ENCODE measurements at places on chromosomes 3 and 15.

GRCh38 chr3:147712357-147712756 is 303.2 kb downstream of the ZIC1 start:
- H3K27me3 ChIP-seq, result no peaks in the 10 kb centered on the region
- H3K36me3 ChIP-seq, result no peaks in the 10 kb centered on the region
- no peak for DNase-seq
- no peaks in the 10 kb centered on the region for H3K4me1 ChIP-seq
- no peak overlapping the region for H3K4me3 ChIP-seq

GRCh38 chr3:178480274-178480673 is 56.0 kb upstream of the KCNMB2 start:
- no peak overlapping the region for H3K27ac ChIP-seq
- no peaks in the 10 kb centered on the region for H3K27me3 ChIP-seq
- H3K4me3 ChIP-seq, result no peak overlapping the region
- H3K36me3 ChIP-seq, result no peaks in the 10 kb centered on the region
- no peak for DNase-seq

DNA sequence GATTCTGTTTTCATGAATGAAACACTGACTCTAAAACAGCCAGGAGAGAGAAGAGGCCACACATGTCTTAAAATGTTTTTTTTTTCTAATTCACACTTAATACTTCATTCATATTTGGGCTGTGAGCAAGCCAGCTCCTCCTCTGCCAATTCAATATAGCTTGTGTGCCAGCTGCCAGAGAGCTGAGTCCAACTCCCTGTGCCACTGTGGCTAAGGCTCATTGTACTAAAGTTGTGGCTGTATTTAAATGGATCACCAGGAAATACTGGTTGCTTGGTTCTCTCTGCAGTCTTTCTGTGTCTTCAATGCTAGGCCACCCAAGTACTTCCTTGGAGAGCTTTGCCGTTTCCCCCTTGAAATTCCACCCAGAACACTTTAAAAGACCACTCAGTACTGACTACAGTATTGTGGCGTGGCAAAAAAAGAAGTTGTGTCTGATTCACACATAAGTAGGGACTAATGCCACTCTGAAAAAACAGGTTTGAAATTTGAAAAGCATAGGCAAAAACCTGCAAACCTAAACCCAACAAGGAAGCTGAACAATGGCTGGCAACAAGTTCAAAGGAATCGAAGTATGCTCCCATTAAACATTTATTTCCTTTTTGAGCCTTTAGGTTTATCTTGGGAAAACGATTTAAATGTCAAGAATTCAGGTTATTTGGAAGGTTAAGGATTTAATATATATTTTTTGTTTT is 524.7 kb downstream of the DIPK2A start:
- no peak overlapping the region for H3K27ac ChIP-seq
- DNase-seq, result no peak
- no peaks in the 10 kb centered on the region for H3K27me3 ChIP-seq
- no peaks in the 10 kb centered on the region for H3K4me1 ChIP-seq
- H3K4me3 ChIP-seq, result no peak overlapping the region

GRCh38 chr3:4829031-4829394 is 150.2 kb upstream of the BHLHE40 start:
- DNase-seq, result no peak
- H3K36me3 ChIP-seq, result peaks cover 65% of the 10 kb centered on the region
- H3K4me3 ChIP-seq, result peak overlapping the region; percentile 25
- no peaks in the 10 kb centered on the region for H3K27me3 ChIP-seq
- H3K4me1 ChIP-seq, result peaks cover 95% of the 10 kb centered on the region

DNA sequence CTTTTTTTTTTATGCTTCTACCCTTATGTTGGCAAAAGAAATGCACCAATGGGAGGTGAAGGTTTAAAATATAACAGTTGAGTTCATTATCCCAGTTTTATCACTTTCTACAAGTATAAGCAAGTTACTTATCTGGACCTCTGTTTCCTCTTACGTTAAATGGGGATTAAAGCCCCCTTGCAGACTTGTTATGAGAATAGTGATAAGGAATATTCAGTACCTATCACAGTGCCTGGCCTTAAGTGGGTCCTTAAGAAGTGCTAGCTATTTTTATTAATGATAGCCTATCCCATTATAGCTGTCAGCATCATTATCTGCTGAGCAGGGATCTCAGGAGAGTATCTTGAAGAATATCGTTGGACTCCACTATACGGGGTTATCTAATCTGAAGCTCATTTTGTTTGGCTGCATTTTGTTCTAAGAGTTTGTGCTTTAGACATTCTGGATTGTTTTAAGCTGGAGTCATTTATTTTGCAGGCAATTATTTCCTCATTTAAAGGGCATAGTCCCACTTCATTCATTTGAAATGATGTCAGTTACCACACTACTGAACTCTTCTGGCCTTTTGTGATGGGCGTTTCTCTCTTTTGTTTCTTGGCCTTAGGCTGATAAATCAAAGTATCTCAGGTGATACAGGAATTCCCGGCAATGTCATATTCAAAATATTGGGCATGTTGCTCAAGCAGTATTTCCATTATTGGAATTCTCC is 28.8 kb downstream of the RAB8B start:
- DNase-seq, result no peak
- no peak overlapping the region for H3K27ac ChIP-seq
- no peaks in the 10 kb centered on the region for H3K27me3 ChIP-seq
- H3K36me3 ChIP-seq, result peaks cover 49% of the 10 kb centered on the region
- H3K4me1 ChIP-seq, result peaks cover 45% of the 10 kb centered on the region

- DNase-seq, result no peak
- no peaks in the 10 kb centered on the region for H3K4me1 ChIP-seq
- no peak overlapping the region for H3K4me3 ChIP-seq
- H3K27me3 ChIP-seq, result no peaks in the 10 kb centered on the region
- no peaks in the 10 kb centered on the region for H3K36me3 ChIP-seq
These were observed 123.9 kb downstream of the SHOX2 start for GRCh38 chr3:157982359-157982758.

DNA sequence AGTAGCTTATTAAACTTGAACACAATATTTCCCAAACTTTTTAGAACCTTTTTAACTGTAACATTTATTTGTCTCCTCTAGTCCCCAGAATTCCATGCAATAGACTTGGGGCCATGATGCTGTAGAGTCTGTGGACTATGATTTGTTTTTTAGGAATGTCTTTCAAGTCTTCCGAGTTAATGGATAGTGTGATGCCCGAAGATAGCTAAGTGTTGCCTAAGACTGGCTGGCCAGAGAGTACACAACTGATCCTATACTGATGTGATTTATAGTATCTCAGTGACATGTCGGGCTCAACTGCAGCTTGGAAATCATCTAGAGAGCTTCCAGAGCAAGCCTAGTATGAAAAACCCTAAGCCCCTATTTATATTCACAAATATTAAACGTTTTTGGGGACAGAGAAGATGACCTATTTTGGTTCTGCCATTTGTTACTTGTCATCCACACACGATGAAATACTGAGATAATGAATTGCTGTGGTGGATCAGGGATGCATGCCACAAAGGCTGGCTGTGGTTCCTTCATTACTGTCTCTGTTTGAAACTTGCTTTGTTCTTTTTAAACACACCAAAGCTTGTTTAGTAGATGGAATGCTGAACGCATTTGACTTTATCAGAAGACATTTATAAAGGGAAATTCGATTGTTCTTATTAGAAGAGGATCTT is 507.4 kb downstream of the TAFA4 start:
- no peak for DNase-seq
- no peak overlapping the region for H3K4me3 ChIP-seq
- H3K4me1 ChIP-seq, result no peaks in the 10 kb centered on the region
- no peaks in the 10 kb centered on the region for H3K36me3 ChIP-seq
- no peak overlapping the region for H3K27ac ChIP-seq

- no peaks in the 10 kb centered on the region for H3K27me3 ChIP-seq
- H3K4me3 ChIP-seq, result no peak overlapping the region
- no peaks in the 10 kb centered on the region for H3K4me1 ChIP-seq
- H3K36me3 ChIP-seq, result no peaks in the 10 kb centered on the region
- no peak for DNase-seq
These were observed 9.4 kb downstream of the ANO10 start for GRCh38 chr3:43612419-43612818.

DNA sequence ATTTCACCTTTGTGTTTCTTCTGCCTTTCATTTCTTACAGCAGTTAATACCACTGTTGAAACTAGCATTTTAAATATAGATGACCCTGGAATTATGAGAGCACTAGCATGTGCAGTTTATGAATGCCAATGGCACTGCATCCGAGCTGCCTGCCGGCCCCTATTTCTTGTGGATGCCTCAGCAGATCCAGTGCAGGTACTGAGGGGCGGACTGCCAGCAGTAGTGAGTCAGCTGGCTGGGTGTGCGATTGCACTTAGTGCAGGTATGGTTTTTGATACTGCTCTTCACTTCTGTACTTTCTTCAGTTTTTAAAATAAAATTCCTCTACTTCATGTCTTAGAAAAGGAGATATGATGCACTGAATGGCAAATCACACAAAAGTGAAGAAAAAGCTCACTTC is 453.0 kb downstream of the DIPK2A start:
- no peak overlapping the region for H3K27ac ChIP-seq
- H3K4me3 ChIP-seq, result no peak overlapping the region
- no peaks in the 10 kb centered on the region for H3K4me1 ChIP-seq
- no peak for DNase-seq
- H3K36me3 ChIP-seq, result no peaks in the 10 kb centered on the region
- H3K27me3 ChIP-seq, result no peaks in the 10 kb centered on the region

GRCh38 chr15:52309154-52309548 is 13.5 kb upstream of the MYO5C start:
- peaks cover 11% of the 10 kb centered on the region for H3K4me1 ChIP-seq
- H3K27me3 ChIP-seq, result no peaks in the 10 kb centered on the region
- no peak for DNase-seq
- H3K27ac ChIP-seq, result no peak overlapping the region

DNA sequence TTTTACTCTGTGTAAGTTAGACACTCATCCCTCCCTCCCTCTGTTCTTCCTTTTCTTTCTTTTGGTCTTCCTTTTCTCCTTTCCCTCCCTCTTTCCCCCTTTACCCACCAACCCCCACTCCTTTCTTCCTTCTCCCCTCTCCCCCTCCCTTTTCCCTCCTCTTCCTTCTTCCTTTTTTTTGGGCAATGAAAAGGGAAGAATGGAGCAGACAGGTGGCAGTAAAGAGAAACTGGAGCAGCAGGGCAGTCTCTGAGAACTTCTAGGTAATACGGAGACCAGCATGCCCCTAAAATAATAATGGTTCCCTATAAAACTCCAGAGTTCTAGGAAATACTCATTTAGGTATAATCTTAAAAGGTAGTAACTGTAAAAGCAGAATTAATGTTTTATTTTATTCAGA is 11.4 kb upstream of the GPR171 start:
- H3K36me3 ChIP-seq, result peaks cover 2% of the 10 kb centered on the region
- DNase-seq, result no peak
- H3K27ac ChIP-seq, result no peak overlapping the region
- H3K4me1 ChIP-seq, result peaks cover 24% of the 10 kb centered on the region

DNA sequence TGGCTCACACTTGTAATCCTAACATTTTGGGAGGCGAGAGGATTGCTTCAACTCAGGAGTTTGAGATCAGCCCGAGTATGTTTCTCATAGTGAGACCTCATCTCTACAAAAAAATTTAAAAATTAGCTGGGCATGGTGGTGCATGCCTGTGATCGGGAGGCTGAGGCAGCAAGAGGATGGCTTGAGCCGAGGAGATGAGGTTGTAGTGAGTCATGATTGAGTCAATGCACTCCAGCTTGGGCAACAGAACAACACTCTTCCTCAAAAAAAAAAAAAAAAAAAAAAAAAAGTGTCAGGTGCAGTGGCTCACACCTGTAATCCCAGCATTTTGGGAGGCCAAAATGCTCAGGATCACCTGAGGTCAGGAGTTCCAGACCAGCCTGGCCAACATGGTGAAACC is 2.4 kb downstream of the RPL39L start:
- DNase-seq, result no peak
- no peak overlapping the region for H3K4me3 ChIP-seq
- H3K4me1 ChIP-seq, result peaks cover 39% of the 10 kb centered on the region
- H3K27ac ChIP-seq, result no peak overlapping the region
- peaks cover 42% of the 10 kb centered on the region for H3K36me3 ChIP-seq

GRCh38 chr15:70547846-70548487 is 215.4 kb downstream of the UACA start:
- H3K27ac ChIP-seq, result no peak overlapping the region
- DNase-seq, result no peak
- H3K36me3 ChIP-seq, result peaks cover 2% of the 10 kb centered on the region
- peaks cover 10% of the 10 kb centered on the region for H3K4me1 ChIP-seq
- H3K4me3 ChIP-seq, result no peak overlapping the region

GRCh38 chr3:127153506-127153815 is 39.5 kb upstream of the PRR23E start:
- H3K27me3 ChIP-seq, result no peaks in the 10 kb centered on the region
- DNase-seq, result no peak
- no peaks in the 10 kb centered on the region for H3K4me1 ChIP-seq
- no peak overlapping the region for H3K4me3 ChIP-seq

- no peaks in the 10 kb centered on the region for H3K4me1 ChIP-seq
- no peak for DNase-seq
- H3K27me3 ChIP-seq, result no peaks in the 10 kb centered on the region
- H3K36me3 ChIP-seq, result no peaks in the 10 kb centered on the region
- no peak overlapping the region for H3K27ac ChIP-seq
- no peak overlapping the region for H3K4me3 ChIP-seq
These were observed 120.2 kb upstream of the IGSF10 start for GRCh38 chr3:151581035-151581434.

GRCh38 chr3:122085673-122086072 is 30.5 kb downstream of the CD86 start:
- no peaks in the 10 kb centered on the region for H3K27me3 ChIP-seq
- H3K4me3 ChIP-seq, result no peak overlapping the region
- H3K27ac ChIP-seq, result no peak overlapping the region
- no peaks in the 10 kb centered on the region for H3K36me3 ChIP-seq
- H3K4me1 ChIP-seq, result peaks cover 22% of the 10 kb centered on the region

DNA sequence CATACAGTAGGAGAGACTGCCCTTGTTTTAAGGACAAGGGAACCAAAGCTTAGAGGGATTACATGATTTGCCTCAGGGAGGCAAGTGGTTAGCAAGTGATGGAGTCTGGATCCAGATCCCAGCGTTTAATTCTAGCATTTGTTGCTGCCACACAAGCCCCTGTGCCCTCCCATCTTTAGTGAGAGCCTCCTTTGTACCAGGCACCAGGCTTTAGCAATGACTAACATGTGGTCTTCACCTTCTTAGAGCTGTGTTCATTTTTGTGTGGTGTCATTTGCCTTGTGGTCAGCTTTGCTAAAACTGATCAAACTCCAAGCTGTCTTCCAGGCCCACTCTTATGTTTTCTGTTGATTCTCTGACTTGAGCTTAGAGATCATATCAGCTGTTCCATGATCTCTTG is 290.5 kb downstream of the RPLP1 start:
- peaks cover 31% of the 10 kb centered on the region for H3K4me1 ChIP-seq
- H3K36me3 ChIP-seq, result no peaks in the 10 kb centered on the region
- H3K4me3 ChIP-seq, result no peak overlapping the region
- H3K27ac ChIP-seq, result no peak overlapping the region
- DNase-seq, result no peak
- H3K27me3 ChIP-seq, result peaks cover 52% of the 10 kb centered on the region

DNA sequence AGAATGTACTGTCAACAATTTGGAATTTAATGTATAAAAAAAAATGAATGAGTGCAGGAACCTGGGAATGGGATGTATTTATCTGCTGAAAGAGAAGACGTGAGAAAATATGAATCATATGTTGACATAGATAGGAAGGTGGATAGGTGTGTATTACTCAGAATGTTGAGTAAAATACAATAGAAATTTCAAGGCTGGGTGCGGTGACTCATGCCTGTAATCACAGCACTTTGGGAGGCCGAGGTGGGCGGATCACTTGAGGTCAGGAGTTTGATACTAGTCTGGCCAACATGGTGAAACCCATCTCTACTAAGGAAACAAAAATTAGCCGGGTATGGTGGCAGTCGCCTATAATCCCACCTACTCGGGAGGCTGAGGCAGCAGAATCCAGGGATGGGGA is 202.8 kb downstream of the CADM2 start:
- H3K27ac ChIP-seq, result no peak overlapping the region
- H3K27me3 ChIP-seq, result no peaks in the 10 kb centered on the region
- DNase-seq, result no peak
